ENCODE measurements at places on chromosomes 3 and 15. TPM values are rescaled to one million over a fixed set of nuclear protein-coding genes. Genes with fewer than 3 reads are reported as not detected.

- DNase-seq: no peak
These were observed 6.3 kb downstream of the ACAA1 start for GRCh38 chr3:38130631-38131065.

DNA sequence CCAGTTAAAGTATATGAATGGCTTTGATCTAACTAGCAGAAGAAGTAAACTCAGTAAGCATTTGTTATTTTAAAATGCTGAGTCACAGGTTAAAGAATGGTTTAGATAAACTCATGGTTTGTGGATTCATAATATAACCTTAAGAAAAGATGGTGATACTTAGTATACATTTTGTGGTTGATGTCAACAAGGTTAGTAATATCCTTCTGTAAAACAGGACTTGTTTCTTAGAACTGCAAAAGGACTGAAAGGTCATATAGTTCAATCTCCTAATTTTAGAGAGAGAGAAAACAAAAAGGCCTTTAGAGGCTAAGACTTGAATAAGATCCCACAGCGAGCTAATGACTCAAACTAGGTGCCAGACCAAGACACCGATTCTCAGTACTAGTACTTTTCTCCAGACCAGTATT is 50.0 kb downstream of the STRIT1 start:
- no peak for DNase-seq

GRCh38 chr15:63986751-63987341 is 59.4 kb downstream of the DAPK2 start:
- DNase-seq: no peak

DNA sequence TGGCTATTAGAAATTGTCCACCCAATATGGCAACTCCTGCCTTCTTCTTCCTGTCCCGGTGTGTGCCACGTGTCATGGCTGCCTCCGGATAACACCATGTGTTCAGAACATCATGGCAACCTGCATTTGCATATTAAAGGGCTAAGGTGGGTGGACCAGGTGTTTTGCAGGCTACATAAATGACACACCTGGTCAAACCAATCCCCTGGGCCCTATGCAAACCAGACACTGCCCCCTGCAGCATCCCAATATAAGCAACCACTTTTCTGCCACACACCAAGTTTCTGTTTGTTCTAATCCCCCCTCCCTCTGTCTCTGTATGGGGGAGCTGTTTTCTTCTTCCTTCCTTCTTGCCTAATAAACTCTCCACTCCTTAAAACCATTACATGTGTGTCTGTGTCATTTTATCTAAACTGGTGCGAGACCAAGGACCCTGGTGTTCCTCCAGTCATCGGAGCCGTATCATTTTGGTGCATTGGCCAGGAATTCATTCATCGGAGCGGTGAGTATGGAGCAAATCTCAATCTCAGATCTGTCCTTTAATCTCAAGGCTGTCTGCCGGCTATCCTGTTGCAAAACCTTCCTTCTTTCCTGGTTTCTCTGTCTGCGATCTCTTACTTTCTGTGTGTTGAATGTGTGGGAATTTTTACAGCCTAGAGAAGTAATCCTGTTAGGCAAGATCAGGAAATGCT is 44.5 kb downstream of the NCEH1 start:
- DNase-seq: no peak

DNA sequence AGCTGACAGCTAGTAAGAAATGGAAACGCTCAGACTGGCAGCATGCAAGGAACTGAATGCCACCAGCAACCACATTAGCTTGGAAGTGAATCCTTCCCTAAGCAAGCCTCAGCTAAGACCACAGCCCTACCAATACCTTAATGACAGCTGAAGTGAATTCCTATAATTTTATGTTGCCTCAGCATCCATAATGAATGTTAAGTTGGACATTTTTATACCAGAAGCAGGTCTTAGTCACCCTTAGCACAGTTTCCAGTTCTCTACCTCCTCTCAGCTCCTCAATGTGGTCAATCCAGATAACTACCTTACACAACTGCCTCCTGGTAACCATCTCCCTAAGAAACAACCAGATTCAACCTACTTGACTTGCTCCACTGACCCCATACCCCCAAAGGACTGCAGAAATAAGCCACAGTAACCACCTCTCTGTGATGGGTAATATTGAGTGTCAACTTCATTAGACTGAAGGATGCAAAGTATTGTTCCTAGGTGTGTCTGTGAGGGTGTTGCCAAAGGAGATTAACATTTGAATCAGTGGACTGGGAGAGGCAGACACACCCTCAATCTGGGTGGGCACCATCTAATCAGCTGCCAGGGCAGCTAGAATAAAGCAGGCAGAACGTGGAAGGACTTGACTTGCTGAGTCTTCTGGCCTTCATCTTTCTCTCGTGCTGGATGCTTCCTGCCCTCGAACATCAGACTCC is 33.5 kb downstream of the NEDD4 start:
- no peak for DNase-seq

DNA sequence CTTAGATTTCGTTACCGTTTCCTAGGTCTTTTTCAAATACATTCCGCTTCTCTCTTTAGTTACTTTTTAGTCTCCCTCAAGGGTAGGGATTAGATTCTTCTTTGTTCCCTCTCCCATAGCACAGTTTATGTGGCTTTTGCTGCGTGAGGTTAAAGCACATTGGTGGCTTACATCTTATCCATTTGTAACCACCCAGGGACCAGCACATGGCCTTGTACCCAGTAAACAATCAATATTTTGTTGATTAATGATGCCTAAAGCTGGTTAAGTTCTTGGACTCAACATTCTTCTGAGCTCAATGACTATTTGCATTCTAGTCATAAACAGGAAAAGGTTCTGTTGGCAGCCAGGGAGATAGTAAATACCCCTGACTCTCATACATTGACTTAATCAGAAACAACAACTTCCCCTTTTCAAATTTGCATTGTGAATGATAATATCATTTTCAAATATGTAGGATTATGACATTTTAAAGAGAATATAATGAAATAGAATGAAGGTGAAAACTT is 60.2 kb downstream of the CACNA1D start:
- no peak for DNase-seq

DNA sequence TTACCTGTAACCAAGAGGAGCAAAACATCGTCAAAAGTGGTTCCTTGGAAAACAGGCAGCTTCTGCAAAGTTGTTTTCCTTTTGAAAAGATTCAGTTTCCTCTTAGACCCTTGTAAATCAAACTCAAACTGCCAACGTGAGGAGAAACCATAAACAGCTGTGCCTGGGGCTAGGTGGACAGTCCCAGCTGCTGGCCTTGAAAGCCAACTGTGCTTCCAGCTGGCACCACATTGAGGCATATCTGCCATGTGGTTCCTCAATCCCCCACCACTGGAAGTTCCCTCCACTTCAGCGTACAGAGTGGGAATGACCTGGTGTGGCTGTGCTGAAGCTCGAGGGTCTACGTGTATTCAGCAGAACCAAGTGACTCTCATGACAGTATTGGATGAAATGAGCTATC is 40.9 kb downstream of the HRH1 start:
- no peak for DNase-seq

- no peak for DNase-seq
These were observed 20.8 kb downstream of the UBE2E1 start for GRCh38 chr3:23826382-23827064.

DNA sequence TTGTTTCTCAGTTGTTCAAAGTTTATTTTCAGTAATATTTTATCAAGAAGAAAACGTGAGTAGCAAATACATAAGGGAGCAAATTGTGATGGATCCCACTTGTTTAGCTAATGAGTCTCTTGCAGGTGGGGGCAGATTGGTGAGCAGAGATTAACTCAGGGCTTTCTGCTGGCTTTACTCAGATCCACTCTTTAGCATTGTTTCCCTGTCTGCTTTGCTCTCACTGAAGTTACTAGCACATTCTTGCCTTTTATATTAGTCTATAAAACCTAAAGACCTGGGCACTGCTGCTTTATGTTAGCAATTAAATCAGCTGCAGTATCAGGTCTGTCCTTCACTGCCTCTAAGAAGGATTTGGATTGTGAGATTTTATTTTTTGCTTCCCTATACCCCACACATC is 71.5 kb downstream of the STAC start:
- DNase-seq: no peak

- DNase-seq: no peak
These were observed 27.3 kb upstream of the TMCO5A start for GRCh38 chr15:37907136-37907535.

GRCh38 chr15:35252351-35252865 is 167.3 kb upstream of the NANOGP8 start:
- DNase-seq: no peak

- no peak for DNase-seq
These were observed 30.4 kb downstream of the ARHGEF3 start for GRCh38 chr3:56771376-56771775.

DNA sequence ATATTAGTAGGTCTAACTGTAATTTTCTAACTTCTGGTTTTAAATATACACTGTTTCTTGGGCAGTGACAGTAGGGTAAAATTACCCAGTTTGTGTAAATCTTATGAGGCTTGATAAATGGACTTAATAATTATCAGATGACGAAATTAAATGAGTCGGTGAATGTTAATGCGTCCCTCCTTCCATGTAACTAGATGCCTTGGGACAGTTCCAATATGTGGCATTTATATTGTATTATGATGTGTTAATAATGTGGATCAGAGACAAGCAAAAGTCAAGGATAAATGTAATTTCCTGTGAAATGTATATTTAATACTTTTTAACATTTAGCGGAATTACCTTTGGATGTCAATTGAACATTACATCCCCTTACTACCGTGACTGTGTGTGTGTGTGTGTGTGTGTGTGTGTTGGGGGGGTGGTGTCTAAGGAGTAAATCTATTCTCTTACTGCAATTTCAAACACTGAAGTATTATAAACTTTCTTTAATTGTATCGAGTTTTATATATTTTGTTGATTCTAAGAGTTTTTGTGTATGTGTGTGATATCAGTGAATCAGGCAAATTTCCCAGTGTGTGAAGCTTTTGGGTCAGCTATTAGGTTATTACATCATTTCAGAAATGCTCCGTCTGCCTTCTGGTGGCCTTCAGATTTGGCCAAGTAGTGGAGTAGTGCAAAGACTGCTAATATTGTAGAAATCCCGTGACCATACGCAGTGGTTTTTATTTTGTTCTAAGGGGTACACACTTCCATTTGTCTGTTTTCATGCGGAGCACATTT is 50.1 kb downstream of the CNTN4 start:
- DNase-seq: no peak

- no peak for DNase-seq
These were observed 11.2 kb downstream of the CD200R1 start for GRCh38 chr3:112963683-112964082.

- peak; percentile 43 for DNase-seq
These were observed 728 bp downstream of the TRANK1 start for GRCh38 chr3:36944012-36944640.

DNA sequence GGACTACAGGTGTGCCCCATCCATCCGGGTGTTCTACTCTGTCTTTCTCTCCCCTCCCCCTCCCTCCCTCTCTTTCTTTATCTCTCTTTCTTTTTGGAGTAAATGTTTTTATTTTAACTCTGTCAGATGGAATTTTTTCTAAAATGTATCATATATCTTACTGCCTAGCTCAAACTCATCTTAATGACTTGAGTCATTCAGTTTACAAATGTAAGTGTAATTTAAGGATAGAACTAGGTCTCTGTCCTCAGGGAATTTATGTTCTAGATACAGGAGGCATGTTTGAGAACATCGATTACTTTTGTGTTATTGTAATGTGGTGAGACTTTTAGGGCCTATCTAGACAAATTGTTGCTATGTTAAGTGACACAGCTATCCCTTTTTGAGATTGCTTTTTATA is 3.5 kb downstream of the TBC1D23 start:
- DNase-seq: no peak

DNA sequence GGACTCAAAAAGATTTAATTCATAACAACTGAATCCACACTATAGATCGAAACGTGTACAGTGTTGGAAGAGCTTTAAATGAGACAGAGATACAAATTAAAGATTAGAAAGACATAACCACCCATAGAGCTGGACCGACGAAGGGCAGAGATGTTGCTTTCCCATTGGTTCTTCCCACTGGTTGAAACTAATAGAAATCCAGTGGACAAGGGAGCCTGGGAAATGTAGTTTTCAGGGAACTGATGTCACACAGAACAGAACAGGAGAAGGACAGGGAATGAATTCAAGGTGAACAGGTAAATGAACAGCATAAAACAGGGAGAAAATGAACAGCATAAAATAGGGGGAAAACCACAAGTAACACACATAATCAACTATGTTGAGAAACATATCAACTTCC is 328.7 kb downstream of the ZNF621 start:
- no peak for DNase-seq

DNA sequence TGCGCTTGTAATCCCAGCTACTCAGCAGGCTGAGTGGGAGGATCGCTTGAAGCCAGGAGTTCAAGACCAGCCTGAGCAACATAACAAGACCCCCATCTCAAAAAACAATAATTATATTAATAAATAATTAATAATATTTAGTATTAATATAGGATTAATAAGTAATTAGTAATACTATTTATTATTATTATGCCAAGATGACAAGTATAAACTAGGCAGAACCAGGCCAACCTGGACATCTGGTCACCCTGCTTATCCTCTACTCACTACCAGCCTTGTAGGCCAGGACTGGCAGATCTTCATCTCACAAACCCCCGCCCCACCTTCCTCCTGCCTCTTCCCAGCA is 429 bp downstream of the CPN2 start:
- DNase-seq: no peak

GRCh38 chr3:6680119-6680806 is 180.7 kb upstream of the GRM7 start:
- no peak for DNase-seq

DNA sequence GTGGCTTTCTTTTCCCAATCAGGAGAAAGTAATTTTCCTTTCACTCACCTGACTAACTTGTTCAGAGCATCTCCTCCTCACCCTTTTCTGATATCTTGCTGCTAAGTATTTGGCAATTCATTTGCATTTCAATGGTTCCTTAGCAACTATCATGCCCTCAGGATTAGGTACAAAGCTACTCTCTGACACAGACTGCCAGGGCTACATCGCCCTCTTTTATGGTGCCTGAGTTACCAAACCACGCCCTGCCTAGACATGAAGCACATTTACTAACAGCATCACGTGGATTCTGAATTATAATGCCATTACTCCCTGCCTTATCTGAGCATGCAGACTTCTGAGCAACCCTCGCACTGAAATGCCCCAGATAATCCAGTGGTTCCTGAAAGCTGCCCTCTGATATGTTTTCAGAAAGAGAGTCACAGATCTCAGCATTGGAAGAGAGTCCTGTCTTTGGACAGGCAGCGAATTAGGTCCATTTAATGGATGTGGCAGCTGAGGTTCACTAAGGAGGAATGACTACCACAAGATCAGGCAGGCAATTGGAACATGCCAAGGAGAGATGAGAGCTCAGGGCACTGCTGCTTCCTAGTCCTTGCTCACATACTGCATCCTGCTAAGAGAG is 14.5 kb downstream of the EPHB1 start:
- no peak for DNase-seq

GRCh38 chr15:33026614-33027013 is 167.9 kb downstream of the FMN1 start:
- DNase-seq: no peak

The KIF7 gene
- not detected for polyA plus RNA-seq

The CIDEC gene
- polyA plus RNA-seq: not detected

The KCNMB2 gene
- polyA plus RNA-seq: not detected

The SHF gene
- 1.7 TPM for polyA plus RNA-seq

The ZSCAN2 gene
- 3.3 TPM for polyA plus RNA-seq

The MNS1 gene
- not detected for polyA plus RNA-seq

The ADGRG7 gene
- not detected for polyA plus RNA-seq

The ST3GAL6 gene
- polyA plus RNA-seq: not detected

The UBAP1L gene
- polyA plus RNA-seq: not detected

The CMTM7 gene
- polyA plus RNA-seq: 137 TPM

All from CD4-positive, alpha-beta memory T cell (primary cell).